ENCODE measurements at places on chromosomes 1 and 21. TPM values are rescaled to one million over a fixed set of nuclear protein-coding genes. Genes with fewer than 3 reads are reported as not detected.

OLFML2B gene
- total RNA-seq, result 2.2 TPM

DRAXIN gene
- total RNA-seq, result 0.05 TPM

LDLRAD1 gene
- not detected for total RNA-seq

USH2A gene
- total RNA-seq, result 2.7 TPM

KCNJ15 gene
- 0.83 TPM for total RNA-seq

INTS3 gene
- 31.8 TPM for total RNA-seq

EPHB2 gene
- total RNA-seq, result 2.7 TPM

MFAP2 gene
- 4.1 TPM for total RNA-seq

S100A8 gene
- 42.5 TPM for total RNA-seq

GNG12 gene
- 31.9 TPM for total RNA-seq

MYOC gene
- 2.1 TPM for total RNA-seq

DNAI4 gene
- 13.5 TPM for total RNA-seq

All from Right ventricle myocardium superior (tissue), 1 donor.